ENCODE measurements at places on chromosomes 4 and X.

GRCh38 chrX:150414228-150414627 lies 51.1 kb downstream of the MAMLD1 start:
- DNase-seq, result no peak

DNA sequence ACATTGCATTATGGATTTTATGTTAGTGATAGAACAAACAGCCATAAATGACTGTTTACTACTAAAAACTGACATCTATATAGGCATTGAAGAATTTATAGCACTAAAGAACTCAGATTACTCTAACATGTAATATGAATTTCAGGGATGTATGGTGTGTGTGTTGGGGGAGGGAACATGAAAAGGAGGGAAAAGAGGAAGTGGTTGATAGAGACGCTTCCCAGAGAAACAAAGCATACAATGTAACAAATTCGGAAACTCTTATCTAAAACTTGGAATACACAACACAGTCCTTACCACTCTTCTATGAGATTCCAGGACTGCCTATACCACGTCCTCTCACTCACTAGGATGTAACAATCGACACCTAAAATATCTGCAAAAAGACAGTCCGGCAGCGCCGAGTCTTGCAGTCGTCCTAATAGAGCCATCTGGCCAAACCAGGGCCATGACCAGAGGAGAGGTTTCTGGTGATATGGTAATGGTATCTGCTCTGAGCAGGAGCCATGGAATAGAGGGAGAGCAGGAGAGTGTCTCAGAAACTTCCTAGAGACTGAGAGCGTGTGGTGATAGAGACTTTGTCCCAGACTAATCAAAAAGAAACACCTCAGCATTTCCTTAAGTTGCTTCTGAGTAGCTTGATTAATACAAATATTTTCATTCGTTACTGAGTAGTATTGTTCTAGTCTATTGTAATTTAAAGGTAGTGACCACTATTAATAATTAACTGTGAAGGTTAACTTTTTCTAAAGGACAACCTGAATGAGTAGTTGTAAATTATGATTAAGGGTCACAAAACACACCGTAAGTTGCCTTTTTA lies 251.9 kb upstream of the ETNPPL start:
- DNase-seq, result no peak

DNA sequence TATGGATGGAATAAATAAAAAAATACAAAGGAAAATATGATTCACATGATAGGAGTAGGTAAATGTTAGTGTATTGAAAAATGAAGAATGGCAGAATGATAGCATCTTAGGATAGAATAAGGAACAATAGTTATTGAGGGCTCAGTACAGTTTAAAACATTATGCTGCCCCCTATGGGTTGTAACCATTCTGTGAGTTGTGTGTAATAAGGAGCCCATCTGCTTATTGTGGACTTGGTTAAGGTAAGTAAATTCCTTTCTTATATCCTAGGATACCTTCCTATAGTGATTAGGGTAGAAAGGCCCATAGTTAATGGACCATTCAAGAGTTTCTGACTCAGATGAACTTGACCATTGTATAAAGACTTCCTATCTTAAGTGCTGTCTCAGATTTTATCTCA lies 195.8 kb downstream of the PDHA2 start:
- no peak for DNase-seq

DNA sequence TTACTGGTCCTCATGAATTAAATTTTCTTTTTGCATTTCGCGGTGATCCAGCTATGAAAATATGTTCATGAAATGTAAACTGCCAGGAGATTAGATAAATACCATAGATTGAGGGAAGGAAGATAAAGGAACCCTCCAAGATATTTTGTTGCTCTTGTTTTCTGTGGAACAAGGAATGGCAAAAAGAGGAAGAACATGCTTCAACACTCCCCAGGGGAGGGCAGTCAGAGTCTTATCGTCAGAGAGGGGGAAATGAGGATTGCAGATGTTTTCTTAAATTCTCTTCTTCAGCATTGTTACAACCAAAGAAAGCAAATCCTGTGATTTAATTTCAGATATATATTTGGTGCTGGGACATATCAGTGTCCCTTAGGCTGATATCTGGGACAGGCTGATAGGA lies 9.5 kb upstream of the SFRP2 start:
- DNase-seq, result no peak

DNA sequence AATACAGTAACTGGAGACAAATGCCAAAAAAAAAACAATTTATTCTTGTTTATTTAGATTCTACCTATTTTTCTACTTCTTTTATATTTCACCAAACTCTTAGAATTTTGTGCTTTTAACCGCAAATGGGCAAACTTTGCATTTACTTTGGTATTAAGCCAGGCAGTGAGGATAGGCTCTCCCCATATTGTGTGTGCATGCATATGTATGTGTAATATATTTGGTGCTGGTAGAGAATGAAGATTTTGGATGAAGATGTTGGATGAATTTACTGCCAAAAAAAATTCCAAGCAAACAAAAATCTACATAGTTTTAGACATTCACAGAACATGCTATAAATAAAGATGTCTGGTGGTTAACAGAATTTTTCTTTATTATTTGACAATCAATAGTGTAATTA lies 30.3 kb downstream of the GALNTL6 start:
- DNase-seq, result no peak

DNA sequence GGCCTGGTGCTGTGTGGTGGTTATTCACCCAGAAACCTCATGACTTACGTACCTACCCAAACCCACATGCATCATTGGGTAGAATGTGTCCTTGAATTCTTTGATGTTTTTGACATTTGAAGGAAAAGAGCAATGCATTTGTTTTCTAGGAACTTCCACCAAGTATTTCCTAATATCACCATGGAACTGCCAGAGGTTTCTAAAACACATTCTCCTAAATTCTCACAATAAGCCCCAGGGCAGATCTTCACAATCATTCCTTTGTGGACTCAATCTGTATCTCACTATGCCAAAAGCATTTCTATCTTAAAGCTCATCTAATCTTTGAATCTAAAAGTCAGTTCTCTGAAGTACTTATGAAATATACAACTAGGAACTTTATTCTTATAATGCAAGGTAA lies 8.3 kb upstream of the ODAM start:
- DNase-seq, result no peak

DNA sequence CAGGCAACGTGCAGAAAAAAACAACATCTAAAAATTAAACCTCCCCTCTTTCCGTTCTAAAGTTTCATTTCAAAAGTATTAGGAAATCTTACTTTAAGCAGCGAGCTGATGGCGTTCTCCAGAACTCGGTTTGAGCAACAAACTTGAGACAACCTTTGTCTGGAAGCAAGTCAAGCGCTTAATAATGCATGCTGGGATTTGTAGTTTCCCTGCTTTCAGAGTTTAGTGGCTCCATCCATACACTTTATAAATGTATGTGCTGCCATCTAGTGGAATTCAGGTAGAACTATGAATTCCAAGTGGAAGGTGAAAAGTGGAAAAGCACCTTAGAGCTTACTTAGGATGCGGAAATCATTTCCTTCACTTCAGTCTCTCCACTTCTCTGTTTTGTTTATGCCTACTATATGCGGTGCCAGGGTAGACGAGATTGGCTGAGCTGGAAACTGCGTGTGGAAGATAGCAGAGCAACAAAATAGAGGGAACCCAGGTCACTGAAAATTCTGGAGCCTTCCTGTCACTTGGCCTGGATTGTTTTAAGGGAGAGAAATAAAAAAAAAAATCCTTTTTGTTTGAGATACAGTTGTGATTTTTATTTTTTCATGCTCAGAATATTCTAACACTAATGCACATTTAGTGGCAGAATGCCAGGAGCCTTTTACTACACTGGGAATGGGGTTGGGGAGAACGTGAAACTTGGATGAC lies at the start of gene BDH2:
TSS of gene BDH2 (minus strand) at position 144 of the 702 bp plus-strand sequence. CDS start 3,580 bp downstream, outside the sequence.
- DNase-seq, result peak; percentile 4

GRCh38 chr4:64079316-64079715 lies 329.9 kb downstream of the TECRL start:
- DNase-seq, result no peak

DNA sequence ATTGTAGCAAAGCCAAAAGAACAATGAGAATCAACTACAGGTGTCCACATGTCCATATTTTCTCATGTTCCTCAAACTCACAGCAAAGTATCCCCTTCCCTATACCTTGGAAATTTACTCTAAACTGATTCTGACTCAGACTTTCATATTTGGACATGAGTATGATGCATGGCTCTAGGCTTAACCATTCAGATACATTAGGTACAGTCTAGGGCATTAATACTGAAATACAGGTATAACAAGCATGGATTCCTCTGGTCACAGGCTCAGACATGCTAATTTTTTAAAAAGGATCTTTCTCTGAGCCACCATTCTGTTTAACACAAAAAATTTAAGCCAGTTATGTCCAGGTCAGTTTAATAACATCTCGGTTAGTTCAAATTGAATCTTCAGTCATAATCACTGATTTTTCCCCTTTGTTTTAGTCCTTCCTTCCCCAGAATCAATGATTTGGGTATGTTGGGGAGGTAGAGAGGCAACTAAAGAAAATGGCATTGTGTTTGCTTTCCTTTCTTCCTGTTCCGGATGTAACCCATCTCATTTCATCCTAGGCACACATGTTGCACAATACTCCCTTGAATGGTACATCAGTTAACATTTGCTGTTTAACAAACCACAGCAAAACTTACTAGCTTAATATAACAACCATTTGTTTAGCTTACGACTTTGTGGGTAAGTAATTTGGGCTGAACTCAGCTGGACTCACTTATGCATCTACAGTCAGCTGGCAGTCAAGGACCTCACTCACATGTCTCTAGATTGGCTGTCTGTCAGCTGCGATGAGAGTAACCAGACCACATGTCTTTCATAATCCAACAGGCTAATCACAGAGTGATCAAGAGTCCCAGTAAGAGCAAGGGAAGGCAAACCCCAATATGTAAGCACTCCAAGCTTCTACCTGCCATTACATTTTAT lies 75.3 kb upstream of the GRIA3 start:
- DNase-seq, result no peak

GRCh38 chrX:32571579-32571978 lies 639.8 kb downstream of the DMD start:
- DNase-seq, result no peak

GRCh38 chrX:72393836-72394517 lies 88.3 kb upstream of the CITED1 start:
- DNase-seq, result no peak

DNA sequence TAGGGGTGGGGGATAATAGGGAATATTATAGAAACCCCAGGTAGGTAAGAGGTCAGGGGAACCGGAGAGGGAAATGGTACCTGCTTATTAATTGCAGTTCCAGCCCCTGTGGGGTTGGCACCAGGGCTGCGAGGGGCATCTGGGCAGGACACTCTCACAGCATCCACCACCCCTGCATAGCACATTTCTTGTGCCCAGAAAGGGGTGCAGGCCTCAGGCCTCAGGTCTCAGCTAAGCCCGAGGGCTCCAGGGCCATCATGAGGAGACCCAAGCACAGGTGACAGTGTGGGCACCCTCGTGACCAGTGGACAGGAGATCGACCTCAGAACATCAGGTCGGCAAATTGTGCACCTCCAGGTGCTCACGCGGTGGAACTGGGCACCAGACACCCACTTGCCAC lies 164.7 kb downstream of the EVC2 start:
- DNase-seq, result no peak

DNA sequence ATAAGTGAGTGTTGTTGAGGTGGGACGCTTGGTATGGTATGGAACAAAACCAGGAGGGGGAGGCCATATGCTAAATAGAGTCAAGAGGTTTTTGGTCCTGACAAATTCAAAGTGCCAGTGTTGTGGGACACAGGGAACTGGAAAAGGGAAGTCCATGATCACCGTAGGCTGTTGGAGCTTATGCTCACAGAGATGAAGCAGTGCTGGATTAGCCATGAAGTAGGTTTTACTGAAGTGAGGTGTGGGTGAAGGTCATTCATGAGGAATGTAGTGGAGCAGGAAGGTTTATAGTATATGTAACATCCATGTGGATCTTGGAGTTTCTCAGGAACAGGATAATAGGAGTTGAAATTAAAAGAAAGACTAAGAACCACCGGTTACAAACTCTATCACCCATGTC lies 256.1 kb upstream of the PITX2 start:
- no peak for DNase-seq

DNA sequence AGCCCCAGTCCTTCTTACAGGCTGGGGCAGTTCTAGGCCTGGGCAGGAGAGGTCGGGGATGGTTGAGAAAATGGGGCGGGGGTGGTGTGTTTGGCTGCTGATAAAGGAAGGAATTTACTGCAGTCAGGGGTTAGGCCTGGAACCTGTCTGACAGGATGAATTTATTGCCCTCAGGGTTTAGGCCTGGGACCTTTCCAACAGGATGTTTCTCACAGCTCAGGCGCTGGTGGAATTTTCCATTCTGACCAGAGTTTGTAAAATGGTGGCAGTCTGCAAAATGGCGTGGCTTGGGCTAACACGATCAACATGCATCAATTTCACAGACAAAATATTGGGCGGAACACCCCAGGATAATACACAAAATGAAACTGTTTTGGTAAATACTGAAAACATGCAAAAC lies 83.5 kb upstream of the SPIN4 start:
- no peak for DNase-seq

DNA sequence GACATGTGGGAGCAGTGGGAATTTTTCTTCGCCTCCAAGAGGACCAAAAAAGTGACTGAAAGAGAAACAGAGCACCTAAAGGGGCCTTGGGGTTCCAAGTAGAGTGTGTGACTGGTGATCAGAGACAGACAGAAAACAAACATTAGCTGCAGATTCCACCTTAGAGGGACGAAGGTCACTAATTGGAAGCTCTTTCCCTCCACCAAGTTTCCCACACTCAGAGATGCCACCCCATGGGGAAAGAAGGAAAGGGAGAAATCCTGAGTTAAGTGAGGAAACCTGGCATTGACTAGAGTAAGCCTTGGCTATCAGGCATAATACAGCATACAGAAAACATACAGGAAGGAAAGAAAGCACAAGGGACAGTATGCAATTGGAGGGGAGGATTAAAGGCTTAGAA lies 90.9 kb downstream of the HNRNPD start:
- DNase-seq, result no peak

- no peak for DNase-seq
Observed at GRCh38 chrX:118116713-118117550, at the start of gene KLHL13. Gene KLHL13 (minus strand): TSS chrX:118116810. CDS start chrX:118028473, 88,337 bp downstream.

GRCh38 chrX:39848900-39849299 lies 248.9 kb downstream of the BCOR start:
- DNase-seq, result no peak

- DNase-seq, result no peak
Observed at GRCh38 chr4:79695848-79696247, 287.8 kb upstream of the GK2 start.

GRCh38 chr4:184843984-184844554 lies 18.3 kb upstream of the ACSL1 start:
- DNase-seq, result no peak
